ENCODE measurements at places on chromosomes 5 and 9. TPM values are rescaled to one million over a fixed set of nuclear protein-coding genes. Genes with fewer than 3 reads are reported as not detected.

The TAF11L5 gene
- polyA plus RNA-seq: not detected

The COL23A1 gene
- 4.8 TPM for polyA plus RNA-seq

DNA sequence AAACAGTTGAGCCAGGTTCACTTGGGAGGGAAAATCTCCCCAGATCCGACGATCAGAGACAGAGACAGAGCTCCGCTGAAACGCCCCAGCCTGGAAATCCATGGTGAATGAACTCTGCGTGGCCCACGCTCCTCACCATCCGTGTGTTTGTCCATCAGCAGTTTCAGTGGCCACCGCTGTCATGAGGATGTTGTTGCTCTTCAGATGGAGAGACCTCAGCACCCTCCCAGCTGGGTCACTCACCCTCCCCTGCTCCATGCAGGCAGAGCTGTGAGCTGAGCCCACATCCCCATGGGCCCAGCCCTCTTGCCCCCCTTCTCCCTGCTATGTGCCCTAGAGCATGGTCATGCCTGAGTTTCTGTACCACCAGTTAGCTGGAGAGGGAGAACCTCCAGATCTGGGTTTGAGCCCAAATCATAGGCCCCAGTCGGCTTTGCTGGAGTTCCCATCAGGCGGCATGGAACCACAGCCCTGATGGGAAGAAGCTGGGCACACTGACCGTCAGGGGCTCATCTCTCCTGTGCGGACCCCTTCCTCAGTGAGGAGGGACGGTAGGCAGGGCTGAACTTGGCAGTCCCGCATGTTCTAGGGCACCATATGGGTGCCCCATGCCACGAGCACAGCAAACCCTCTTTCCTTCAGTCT, 154.4 kb upstream of the COL5A1 start:
- DNase-seq: no peak

DNA sequence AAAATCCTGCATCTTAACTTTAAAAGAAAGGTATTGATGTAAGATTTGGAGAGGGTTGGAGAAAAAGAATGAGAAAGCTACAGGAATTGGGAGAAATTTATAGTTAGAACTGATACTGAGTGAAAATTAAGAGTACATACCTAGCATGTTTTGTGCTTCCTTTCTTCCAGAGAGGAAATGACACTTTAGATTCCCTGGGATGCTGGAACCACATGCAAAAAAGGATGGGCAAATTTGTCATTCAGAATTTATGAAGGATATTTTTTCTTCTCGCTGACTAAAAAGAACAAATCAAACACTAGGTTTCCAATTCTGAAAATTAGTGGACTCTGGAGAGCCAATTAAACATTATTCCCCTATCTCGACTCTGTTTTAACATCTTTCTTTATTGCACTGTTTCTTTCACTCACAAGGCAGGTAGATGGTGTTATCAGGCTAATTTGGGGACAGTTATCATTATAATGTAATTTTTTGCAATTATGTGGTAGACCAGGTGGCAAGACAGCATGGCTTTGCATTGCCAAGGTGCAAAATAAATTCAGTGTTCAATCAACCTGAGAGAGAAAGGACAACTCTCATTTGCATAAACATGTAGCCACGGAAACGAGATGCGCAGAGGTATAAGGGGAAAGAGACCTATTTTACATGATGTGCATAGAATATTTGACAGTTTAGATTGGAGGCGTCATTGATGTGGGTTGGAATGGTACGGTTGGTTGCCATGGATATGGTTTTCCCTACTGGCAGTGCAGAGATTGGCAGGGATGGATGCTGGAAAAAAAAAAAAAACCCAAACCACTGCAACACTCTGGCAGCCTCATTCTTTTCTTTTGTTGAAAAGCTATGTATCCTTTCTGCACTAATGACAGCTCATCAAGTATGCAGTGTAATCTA, 320.4 kb upstream of the CCNH start:
- no peak for DNase-seq

- DNase-seq: no peak
These were observed 6.7 kb downstream of the SLCO4C1 start for GRCh38 chr5:102289251-102289899.

- no peak for DNase-seq
These were observed 48.5 kb upstream of the AGXT2 start for GRCh38 chr5:35096216-35096615.

GRCh38 chr9:123345567-123345955, 10.4 kb upstream of the CRB2 start:
- no peak for DNase-seq

DNA sequence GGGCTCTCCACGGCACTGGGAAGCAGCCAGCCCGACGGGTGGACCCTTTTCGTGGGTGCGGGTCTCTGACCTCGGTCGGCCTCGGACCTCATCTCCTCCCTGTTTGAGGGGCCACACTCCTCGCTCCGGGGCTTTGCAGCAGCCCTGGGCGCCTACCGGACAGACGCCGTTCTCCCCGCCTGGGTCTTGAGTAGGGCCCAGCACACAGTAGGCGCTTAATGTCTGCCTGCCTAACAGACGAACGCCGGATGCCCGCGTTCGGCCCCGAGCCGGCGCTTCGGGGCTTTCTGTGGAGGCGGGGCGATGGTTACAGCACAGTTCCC, 842 bp upstream of the GTF3C5 start:
- DNase-seq: no peak

Measured in right renal cortex interstitium (tissue), 3 donors.